HCT116 (cell line): ENCODE measurements at places on chromosomes 1 and 21.

DNA sequence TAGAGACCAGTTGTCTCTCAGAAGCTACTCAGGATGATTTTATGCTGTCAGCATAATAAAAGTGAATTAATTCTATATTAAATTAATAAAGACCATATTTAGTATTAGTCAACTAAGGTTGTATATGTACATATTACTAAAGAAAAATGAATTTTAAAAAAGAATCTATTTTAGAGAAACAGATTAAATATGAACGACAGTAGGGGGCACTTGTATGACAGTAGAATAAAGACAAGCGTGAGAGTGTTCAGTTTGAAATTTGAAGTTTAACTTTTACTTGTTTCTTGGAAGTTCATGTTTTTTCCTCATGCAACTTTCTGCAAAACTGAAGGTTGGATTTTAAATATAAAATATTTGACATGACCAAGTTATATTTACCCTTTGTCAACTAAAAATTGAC lies 67.9 kb upstream of the MACF1 start:
- DNase-seq = no peak

DNA sequence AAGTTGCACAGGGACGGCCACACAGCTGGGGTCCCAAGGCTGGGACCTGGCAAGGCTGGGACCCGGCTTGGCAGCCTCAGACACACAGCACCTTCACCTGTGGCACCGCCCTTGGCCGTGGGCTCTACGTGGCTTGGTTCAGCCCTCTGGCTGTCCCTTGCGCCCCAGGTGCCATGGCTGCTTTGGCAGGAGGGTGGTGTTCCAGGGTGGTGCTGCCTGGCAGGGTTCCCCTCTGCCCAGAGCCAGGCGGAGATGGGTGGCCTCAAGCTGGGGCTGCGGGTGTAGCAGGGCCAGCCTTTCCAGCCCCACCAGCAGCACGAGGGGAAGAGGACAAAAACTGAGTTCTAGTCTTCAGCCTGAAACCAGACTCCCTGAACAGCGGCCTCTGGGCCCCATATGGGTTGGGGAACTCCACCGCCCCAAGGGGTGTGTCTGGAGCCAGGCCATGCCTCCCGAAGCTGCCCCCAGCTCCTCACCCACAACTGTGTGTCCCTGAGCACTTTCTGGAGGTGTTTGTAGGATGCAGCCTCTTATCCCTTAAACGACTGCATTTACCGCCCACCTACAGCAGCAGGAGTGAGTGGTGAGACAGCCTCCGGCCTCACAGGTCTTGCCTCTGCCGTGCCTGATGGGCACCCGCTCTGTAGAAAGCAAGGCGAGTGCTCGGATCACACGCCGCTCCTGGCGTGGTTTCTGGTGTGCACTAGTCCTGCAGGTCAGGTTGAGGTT lies 92.3 kb downstream of the PDE9A start:
- DNase-seq = no peak

- DNase-seq = no peak
Observed at GRCh38 chr21:38506661-38507281, 8.5 kb upstream of the ERG start.

DNA sequence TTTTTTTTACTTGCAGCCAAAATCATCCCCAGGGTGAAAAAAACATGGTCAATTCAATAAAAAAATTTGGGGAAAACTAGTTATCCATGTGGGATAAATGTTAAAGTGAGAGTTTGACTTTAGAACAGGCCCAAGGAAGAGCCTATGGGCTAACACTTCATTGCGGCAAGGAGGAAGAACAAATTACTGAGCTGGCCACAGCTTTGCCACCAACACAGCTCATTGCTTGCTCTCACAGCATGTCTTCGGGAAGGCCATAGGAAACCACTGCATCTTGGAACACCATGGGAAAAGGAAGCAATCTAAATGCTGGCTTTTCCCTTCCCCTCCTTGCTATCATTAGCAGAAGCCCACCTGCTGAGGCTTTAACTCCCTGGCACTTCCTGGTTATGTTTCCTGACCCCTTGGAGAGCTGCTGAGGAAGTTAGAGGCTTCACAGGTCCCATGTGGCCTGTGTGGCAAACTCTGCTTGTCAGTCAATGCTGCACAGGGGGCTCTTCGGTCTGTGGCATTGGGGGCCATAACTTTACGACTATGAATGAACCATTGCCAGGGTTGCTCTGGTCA lies 86.0 kb downstream of the SLC25A24 start:
- no peak for DNase-seq

DNA sequence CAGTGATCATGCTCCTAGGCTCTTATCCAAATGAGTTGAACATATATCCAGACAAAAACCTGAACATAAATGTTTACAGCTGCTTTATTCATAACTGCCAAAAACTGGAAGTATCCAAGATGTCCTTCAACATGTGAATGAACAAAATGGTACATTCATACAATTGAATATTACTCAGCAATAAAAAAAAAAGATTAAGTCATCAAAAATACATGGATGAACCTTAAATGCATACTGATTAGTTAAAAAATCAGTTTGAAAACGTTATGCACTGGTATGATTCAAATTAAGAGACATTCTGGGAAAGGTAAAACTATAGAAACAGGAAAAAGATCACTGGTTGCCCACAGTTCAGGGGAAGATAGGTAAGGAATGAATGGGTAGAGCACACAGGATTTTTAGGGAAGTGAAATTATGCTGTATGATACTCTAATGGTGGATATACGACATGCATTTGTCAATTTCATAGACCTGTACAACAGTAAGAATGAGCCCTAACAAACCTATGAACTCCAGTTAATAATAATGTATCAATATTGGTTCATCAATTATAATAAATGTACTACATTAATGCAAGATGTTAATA lies 3.1 kb downstream of the LRRC40 start:
- DNase-seq = no peak

DNA sequence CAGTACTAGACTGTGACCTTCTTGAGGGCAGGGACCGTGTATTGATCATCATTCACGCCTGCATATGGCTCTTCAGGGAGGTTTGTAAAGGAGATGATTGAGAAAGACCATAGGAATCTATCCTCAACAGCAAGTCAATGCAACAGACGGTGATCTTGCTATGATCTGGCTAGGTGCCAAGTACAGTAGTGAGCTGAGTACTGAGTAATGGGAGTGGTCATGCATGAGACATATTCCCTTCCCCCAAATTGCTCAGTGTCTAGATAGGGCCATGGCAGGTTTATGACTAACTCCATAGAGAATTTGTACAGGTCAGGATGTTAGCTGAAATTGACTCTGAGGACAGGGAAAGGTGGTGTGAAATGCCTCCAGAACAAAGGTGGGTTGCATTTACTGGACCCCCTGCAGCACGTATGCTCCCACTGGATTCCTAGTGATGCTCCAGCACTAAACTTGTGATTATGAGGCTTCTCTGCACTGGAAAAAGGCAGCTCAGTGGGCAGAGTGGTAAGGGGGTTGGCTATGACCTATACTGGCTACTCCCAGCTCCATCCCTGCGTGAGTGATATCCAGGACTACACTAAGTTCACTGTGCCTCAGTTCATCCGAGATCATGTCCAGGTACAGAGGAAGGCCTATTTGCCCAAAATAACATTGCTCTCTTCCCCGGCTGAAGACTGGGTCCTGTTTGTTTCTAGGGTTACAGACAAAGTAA lies 37.2 kb downstream of the KCNJ6 start:
- DNase-seq = no peak

DNA sequence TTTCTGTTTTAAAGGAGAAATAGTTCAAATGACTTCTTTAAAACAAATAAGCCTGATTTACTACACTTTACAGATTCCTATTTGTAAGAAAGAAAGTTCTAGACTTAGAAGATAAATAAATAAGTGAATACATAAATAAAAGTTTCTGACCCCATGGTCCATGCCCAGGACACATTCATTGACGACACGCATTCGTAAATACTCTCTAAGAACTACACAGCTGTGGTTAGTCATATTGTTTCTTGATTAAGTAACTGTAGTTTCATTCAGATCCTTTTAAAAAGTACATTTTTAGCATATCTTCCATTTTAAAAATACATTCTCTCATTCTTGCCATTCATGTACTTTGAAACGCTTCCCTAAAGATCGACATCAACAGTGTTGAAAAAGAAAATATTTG lies 497.4 kb downstream of the SETD4 start:
- no peak for DNase-seq

DNA sequence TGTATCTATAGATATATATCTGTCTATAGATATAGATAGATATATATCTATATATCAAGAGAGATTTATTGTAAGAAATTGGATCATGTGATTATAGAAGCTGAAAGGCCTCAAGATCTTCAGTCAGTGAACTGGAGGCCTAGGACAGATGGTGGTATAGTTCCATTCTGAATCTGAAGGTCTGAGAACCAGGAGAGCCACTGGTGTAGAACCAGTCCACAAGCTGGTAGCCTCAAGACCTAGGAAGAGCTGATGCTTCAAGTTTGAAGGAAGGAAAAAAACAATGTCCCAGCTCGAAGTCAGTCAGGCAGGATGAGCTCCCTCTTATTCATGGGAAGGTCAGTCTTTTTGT lies 213.2 kb upstream of the JUN start:
- DNase-seq = no peak

- DNase-seq = no peak
Observed at GRCh38 chr1:186768906-186769305, 59.8 kb upstream of the PLA2G4A start.

DNA sequence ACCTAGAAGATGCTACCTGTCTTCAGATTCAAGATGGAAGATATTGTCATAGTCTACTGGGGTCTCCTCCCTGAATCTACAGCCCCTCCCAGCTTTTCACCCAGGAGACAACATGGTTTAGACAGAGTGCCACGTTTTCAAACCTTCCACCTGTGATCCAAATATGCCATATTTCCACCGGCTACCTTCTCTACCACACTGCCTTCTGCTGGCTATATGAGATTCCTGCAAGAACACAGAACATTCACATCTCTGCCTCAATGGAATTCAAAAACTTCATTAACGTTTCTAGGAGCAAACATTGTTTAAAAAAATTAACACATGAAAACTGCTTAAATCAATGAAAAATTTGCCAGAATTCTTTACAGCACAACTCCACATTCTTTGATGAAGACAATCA lies 12.9 kb upstream of the LELP1 start:
- peak; percentile 27 for DNase-seq

- no peak for DNase-seq
Observed at GRCh38 chr1:15412175-15412800, 2.6 kb downstream of the EFHD2 start.

DNA sequence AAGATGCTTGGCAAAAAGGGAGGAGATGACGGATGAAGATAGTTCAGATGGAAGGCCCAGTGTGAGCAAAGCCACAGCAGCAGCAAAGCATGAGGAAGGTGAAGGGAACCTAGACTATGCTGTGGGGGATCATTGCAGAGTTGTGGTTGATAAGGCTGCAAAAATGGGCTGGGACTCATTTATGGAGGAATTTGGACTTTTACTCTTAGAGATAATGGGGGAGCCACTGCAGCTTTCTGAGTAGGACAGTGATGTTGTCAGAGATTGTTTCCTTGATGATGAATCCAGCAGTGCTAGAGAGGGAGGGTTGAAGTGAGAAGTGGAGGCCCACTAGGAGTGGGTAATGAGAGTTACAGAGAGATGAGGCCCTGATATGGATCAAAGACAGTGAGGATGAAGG lies 2.1 kb upstream of the C8A start:
- DNase-seq = no peak

DNA sequence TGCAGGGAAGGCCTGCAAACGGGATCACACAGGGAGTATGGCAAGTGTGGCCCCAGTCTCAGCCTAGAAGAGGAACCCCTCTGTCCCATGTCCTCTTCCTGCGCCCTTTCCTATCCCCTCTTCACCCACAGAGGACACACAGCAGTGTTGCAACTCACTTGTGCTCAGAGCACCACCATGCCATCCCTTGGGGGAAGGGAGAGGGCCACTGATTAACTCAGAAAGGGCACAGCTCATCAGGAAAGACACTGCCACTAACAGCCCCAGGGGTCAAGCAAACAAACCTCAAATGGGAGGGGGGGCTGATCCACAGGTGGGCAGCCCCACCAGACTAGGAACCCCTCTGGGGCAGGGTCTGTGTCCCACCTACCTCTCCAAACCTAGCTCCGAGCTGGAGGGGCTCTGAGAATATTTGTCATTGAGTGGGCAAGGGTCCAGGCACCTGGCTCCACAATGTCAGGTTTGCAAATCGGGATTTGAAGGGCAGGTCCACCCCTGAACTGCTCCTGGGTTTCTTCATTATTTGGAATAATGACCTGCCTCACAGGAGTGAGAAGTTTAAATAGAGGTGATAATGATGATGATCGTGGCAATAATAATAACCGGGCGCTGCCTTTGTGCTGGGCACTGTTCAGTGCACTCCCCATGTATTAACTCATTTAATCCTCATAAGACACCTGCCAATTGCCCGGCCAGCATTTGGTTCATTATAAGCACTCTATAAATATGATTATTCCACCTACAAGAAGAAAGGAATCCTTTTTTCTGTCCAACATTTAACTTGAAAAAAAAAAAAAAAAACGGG lies 1.0 kb downstream of the ALDH4A1 start:
- no peak for DNase-seq

GRCh38 chr1:201002510-201002909 lies 21.0 kb downstream of the KIF21B start:
- no peak for DNase-seq

DNA sequence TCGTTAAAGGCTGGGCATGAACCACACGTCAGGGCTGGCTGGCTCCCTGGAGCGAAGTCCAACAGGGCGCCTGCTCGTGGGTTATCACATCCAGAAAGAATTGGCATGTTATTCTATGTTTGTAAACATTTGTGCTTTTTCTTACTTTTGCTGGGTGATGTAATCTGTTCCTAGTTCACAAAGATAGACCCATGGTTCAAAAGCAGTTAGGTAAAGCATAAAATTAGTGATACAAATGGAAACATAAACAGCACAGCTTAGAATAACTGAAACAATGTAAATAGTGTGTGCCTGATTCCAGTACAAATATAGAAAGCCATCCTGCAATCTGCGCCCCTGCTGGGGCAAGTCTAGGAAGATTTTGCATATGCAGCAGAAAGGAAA lies 184.0 kb upstream of the C1orf174 start:
- DNase-seq = no peak

- no peak for DNase-seq
Observed at GRCh38 chr1:76715474-76715873, 151.8 kb upstream of the ST6GALNAC5 start.

DNA sequence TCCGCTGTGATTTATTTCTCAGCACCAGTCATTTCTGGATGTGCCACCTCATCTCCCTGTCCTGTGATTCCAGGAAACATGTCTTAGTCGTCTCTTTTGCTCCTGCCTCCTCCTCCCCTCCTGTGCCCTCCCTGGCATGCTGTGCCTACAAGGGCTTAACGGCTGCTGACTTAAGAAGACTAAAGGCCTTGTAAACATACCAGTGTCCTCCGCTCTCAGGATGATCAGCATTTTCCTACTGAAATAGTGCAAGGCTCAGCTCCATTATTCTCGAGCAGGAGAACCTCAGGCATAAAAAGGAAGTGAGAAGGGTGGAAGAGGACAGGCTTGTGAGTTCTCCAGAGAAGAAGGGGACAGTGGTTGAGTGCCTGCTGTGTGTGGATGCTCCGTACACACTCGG lies 61.6 kb upstream of the RUNX3 start:
- no peak for DNase-seq
